Aorta (tissue), 5 donors: ENCODE measurements at places on chromosomes 1 and 21. TPM values are rescaled to one million over a fixed set of nuclear protein-coding genes. Genes with fewer than 3 reads are reported as not detected.

KIAA0040 gene
- 23.0 TPM for total RNA-seq

C8B gene
- total RNA-seq: not detected

PRAMEF9 gene
- total RNA-seq: not detected

UTS2 gene
- 0.27 TPM for total RNA-seq

MFSD2A gene
- 1.5 TPM for total RNA-seq

EPHB2 gene
- total RNA-seq: 5.5 TPM

KRTAP13-2 gene
- total RNA-seq: not detected

PRUNE1 gene
- total RNA-seq: 14.8 TPM

PLEKHN1 gene
- total RNA-seq: 0.52 TPM

ADAMTSL4 gene
- total RNA-seq: 98.0 TPM

PRR9 gene
- not detected for total RNA-seq

MAP3K7CL gene
- total RNA-seq: 33.0 TPM

ADAMTS1 gene
- total RNA-seq: 750 TPM

PUM1 gene
- total RNA-seq: 120 TPM

ATP8B2 gene
- total RNA-seq: 122 TPM

HCRTR1 gene
- 0.42 TPM for total RNA-seq

CELA2A gene
- total RNA-seq: not detected

SPRR1B gene
- not detected for total RNA-seq

DYRK3 gene
- 10.7 TPM for total RNA-seq

CORT gene
- total RNA-seq: not detected

TNFSF4 gene
- 0.49 TPM for total RNA-seq

ITGB3BP gene
- total RNA-seq: 23.8 TPM

IFNLR1 gene
- 0.42 TPM for total RNA-seq

FBLIM1 gene
- total RNA-seq: 418 TPM

GOLT1A gene
- not detected for total RNA-seq

RHD gene
- not detected for total RNA-seq

SETD4 gene
- 22.5 TPM for total RNA-seq

QSOX1 gene
- 88.2 TPM for total RNA-seq

LRRC7 gene
- 0.16 TPM for total RNA-seq

SLC2A5 gene
- total RNA-seq: 5.8 TPM

SLC50A1 gene
- 19.8 TPM for total RNA-seq

MMEL1 gene
- total RNA-seq: 2.4 TPM

SFN gene
- total RNA-seq: 3.7 TPM

FCAMR gene
- total RNA-seq: not detected

ESRRG gene
- total RNA-seq: 0.21 TPM
